GM13977 (cell line): ENCODE measurements at places on chromosomes 2 and 18.

DNA sequence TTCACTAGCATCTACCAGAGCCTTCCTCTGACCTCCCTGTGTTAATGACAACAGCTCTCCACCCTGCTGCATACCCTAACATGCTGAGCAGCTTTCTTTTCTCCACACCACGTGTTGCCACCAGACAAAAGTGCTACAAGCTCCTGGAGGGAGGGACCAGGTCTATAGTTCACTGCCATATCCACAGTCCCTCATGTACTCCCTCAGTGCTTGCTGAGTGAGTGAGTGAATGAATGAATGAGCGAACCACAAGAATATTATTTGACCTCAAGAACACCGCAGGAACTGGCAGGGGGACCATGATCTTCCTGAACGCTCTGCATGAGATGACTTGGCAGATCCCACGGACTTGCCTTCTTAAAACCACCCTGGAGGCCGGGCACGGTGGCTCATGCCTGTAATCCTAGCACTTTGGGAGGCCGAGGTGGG lies 47.4 kb upstream of the CAB39 start:
- DNase-seq = no peak

GRCh38 chr2:121017396-121017795 lies 267.6 kb downstream of the TFCP2L1 start:
- DNase-seq = no peak

GRCh38 chr2:204027091-204027490 lies 90.5 kb downstream of the ICOS start:
- peak; percentile 26 for DNase-seq

- DNase-seq = no peak
These were observed 23.2 kb downstream of the SUMO1 start for GRCh38 chr2:202215179-202215578.

GRCh38 chr18:64799376-64799775 lies 650.5 kb upstream of the LINC00305 start:
- DNase-seq = no peak

DNA sequence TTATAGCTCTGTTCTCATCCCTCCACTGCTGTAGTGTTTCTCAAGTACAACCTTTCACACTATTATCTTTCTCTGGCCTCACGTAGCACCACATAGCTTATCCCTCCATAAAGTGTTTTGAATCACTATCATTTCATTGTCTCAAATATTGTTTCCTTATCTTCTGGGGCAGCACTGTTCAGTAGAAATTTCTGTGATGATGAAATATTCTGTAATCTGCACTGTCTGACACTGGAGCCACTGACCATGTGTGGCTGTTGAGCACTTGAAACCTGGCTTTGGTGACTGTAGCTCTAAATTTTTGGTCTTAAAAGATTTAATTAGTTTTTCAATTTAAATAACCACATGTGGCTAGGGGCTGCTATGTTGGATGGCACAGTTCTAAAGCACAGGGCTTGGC lies 78.9 kb downstream of the CPS1 start:
- DNase-seq = no peak

- no peak for DNase-seq
These were observed 160.7 kb downstream of the RAB3GAP1 start for GRCh38 chr2:135212757-135213156.

DNA sequence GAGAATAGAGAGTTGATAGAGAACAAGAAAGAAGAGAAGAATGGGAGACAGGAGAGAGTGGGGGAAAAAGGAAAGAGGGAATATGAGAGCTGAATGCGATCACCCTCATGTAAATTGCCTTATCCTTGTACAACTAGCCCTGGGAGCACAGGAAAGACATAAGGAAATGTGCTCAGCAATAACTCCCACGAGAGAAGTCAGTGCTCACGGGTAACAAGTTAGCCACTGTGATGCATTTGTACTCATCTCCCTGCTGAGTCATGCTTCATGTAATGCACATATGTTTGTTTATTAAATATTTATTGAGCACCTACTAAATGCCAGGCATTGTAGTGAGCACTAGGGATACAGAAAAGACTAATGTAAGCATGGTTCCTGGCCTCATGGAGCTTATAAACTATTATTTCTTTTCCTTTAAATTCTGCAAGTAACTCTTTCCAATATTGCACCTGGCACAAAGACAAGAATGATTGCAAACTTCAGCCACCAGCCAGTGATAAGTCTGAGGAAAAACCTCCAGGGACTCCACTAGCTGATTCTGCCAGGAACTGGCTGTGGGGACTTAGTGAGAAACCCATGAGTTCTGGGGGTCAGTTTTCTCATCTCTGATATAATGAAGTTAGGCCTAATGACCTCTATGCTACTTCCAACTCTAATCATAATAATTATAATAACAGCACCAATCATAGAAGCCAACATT lies 124.1 kb downstream of the LNPK start:
- no peak for DNase-seq

- no peak for DNase-seq
These were observed 260.9 kb upstream of the CWC22 start for GRCh38 chr2:180268006-180268405.
